Lower lobe of right lung (tissue), 2 donors: ENCODE measurements at places on chromosomes 4 and X.

DNA sequence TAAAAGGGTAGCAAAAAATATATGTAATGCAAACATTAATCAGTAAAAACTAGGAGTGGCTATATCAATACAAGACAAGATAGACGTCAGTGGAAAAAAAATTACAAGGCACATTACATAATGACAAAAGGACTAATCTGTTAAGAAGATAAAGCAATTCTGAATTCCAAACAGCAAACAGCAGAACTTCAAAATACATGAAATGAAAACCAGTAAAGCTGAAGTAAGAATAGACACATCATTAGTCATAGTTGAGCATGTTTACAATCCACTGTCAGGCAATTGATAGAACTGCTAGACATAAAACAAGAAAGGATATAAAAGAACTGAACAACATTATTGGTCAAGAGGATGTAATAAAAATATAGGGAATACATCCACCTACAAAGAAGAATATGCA lies 12.2 kb downstream of the SULT1B1 start:
- H3K4me1 ChIP-seq: peaks cover 9% of the 10 kb centered on the region
- H3K4me3 ChIP-seq: no peak overlapping the region
- no peak for DNase-seq
- no peaks in the 10 kb centered on the region for H3K36me3 ChIP-seq

DNA sequence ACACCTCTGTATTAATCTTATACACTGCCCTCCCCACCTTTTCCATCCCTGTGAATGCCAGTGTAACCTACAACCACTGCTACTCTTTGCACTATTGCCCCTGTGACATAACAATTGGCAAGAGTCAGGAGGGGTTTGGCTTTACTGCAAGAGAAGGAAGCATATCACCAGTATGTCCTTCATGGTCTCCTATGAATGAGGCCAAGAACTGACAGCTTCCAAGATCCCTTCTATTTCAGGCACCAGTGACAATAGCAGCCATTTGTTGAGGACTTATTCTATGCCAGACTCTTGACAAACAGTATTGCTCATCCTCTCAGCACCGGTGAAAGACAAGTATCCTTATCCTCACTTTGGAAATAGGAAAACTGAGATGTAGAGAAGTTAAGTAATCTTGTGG lies 363.9 kb downstream of the MID1IP1 start:
- H3K27me3 ChIP-seq: no peaks in the 10 kb centered on the region
- DNase-seq: no peak

DNA sequence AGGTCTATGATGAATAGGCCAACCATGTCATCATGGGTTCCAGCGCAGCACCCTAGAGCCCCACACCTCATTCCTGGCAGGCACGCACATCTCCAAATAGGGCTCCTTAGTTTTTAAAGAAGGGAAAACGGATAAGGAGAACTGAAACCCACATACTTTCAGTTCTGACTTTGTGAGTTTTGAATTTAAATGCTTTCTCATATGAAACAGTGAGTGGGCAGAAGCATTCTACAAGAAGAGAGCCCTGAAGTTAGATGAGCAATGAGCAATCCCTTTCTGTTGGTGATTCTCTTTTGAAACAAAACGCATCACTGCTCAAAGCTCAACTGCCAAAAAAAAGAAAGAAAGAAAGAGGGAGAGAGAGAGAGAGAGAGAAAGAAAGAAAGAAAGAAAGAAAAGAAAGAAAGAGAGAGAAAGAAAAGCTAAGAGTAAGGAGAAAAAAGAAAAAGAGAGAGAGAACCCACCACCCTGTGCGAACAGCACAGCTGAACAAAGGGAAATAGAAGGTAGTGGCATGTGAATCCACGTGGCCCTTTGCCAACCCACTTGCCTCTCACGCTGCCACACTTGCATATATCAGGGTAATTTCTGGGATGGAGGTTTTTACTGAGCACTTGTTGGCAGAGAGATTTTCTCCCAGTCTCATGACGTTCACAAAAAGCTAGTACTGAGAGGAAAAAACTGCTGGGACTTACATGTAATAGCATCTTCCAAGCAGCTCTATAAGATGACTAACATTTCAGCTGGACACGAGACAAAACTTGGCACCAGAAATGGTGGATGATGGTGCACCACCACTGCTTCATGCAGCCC lies 31.0 kb downstream of the TMSB4X start:
- H3K27ac ChIP-seq: peak overlapping the region; percentile 18
- H3K36me3 ChIP-seq: no peaks in the 10 kb centered on the region
- no peak overlapping the region for H3K4me3 ChIP-seq
- H3K27me3 ChIP-seq: no peaks in the 10 kb centered on the region
- H3K4me1 ChIP-seq: peaks cover 31% of the 10 kb centered on the region

GRCh38 chrX:100424012-100424411 lies 13.9 kb upstream of the PCDH19 start:
- no peak overlapping the region for H3K27ac ChIP-seq
- no peaks in the 10 kb centered on the region for H3K27me3 ChIP-seq
- no peaks in the 10 kb centered on the region for H3K36me3 ChIP-seq
- H3K4me1 ChIP-seq: no peaks in the 10 kb centered on the region

GRCh38 chr4:169869490-169869889 lies 111.7 kb upstream of the HPF1 start:
- H3K4me3 ChIP-seq: no peak overlapping the region
- no peaks in the 10 kb centered on the region for H3K4me1 ChIP-seq
- no peaks in the 10 kb centered on the region for H3K27me3 ChIP-seq
- no peak for DNase-seq
- no peak overlapping the region for H3K27ac ChIP-seq
- no peaks in the 10 kb centered on the region for H3K36me3 ChIP-seq

GRCh38 chr4:185779517-185779916 lies 32.5 kb downstream of the SORBS2 start:
- DNase-seq: no peak
- H3K4me3 ChIP-seq: no peak overlapping the region
- H3K36me3 ChIP-seq: no peaks in the 10 kb centered on the region
- H3K27me3 ChIP-seq: no peaks in the 10 kb centered on the region
- H3K4me1 ChIP-seq: peaks cover 14% of the 10 kb centered on the region
- no peak overlapping the region for H3K27ac ChIP-seq

GRCh38 chrX:55451626-55451989 lies 319 bp upstream of the MAGEH1 start:
- no peaks in the 10 kb centered on the region for H3K27me3 ChIP-seq
- DNase-seq: no peak
- H3K36me3 ChIP-seq: no peaks in the 10 kb centered on the region
